ENCODE measurements at places on chromosomes 3 and 15.

DNA sequence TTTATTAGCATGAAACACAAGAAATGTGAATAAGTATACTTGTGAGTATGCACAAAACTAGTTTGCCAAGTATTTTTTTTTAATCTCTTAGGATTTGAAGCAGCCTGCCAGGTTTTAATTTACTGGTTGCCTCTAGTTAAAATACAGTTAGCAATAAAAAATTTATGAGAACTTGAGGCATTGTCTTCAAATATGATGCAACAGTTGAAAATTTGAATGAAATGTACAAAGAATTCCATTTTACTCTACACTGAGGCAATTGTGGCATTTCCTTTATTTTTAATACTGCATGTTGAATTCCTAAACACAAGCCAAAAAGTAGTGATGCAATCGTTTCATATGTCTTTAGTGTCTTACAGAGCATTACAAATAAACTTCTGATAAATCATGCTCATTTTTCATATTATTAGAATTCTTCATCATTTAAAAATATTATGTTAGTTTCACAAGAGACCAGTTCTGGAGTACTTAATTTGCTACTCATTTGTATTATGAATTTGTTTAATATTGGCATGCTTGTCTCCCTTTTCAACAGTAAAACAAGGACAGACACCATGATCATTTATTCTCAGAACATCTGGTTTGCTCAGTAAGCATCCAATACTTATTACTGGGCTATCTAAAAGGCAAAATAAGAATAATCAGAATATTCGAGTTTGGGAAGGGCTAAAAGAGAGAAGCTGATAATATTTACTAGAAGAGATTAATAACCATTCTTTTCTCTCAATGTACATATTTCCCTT, 124.8 kb upstream of the PTX3 start:
- DNase-seq = no peak

DNA sequence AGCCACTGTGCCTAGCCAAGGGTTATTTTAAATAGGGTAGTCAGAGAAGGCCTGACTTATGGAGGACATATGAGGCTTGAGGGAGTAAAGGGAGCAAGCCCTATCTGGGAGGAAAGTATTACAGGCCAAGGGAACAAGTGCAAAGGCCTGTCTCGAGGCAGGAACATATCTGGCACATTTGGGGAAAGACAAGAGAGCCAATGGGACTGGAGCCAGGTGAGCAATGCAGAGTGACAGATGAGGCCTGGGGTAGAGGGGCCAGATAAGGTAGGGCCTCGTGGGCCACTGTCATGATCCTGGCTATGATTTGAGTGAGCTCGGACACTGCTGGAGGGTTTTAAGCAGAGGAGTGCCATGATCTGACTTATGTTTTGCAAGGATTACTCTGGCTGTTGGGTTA, 43.8 kb downstream of the DCP1A start:
- DNase-seq = no peak

- DNase-seq = no peak
These were observed 417.0 kb upstream of the TPM1 start for GRCh38 chr15:62625429-62626033.

- DNase-seq = no peak
These were observed 171.1 kb upstream of the ICE2 start for GRCh38 chr15:60649845-60650548.

All from stimulated activated CD8-positive, alpha-beta memory T cell treated with anti-CD3 and anti-CD28 coated beads, Interleukin-7, amount 100 ng/mL, for 1 hour (primary cell).